ENCODE measurements at places on chromosomes 7 and 10.

DNA sequence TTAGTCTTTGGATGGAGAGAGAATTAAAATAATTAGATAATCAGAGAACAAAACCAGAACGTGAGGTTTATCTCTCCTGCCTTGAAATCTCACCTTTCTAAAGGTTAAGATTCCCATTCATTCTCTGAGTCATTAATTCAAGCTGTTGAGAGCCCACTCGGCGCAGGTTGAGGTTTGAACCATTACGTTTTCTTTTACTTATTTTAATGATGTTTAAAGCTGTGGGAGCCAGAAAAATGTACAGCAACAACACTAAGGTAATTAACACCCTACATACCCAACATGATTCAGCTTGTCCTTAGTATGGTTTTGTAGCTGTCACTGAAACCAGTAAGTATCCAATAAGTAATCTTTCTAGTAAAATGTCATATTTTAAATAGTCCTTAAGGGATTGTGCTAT is 153.0 kb upstream of the ANK3 start:
- no peak for DNase-seq

DNA sequence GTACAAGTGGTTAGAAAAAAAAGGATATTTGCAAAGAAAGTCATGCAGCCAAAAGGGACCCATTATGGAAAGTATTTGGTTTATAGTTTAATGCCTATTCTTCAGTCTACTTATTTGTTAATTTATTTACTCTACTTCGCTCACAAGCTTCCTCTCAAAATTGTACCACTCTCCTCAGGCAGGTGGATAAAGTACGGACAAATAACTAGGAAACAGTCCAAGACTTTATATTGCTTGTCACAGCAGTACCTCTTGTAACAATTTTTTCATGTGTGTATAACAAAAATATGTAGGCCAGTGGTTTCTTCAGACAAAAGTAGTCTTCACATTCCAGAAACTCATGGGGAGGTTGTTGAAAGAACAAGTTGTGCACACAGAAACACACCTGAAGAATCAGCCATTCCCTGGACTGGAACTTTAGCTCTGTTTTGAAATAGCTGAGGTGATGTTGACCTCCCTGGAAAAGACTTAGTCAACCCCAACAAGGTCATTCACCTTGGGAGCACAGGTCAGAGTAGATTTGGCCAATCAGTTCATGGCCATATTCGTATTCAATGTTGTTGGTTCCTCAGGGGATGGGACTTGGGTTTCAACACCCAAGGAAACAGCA is 73.4 kb downstream of the TES start:
- no peak for DNase-seq

DNA sequence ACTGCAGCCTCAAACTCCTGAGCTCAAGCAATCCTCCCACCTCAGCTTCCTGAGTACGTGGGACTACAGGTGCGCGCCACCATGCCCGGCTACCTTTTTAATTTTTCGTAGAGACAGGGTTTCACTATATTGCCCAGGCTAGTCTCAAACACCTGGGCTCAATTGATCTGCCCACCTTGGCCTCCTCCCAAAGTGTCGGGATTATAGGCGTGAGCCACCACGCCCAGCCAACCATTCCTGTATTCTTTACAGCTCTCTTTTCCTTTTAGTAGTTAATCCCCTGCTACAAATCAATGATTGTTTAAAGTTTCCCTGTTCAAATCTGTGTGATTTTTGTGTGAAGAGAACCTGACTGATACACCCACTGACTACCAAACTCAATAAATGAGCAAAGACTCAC is 75.4 kb upstream of the SVIL start:
- DNase-seq = no peak

GRCh38 chr10:132375116-132375794 is 21.7 kb upstream of the PWWP2B start:
- no peak for DNase-seq

- no peak for DNase-seq
These were observed 5.5 kb downstream of the ANXA11 start for GRCh38 chr10:80199828-80200227.

DNA sequence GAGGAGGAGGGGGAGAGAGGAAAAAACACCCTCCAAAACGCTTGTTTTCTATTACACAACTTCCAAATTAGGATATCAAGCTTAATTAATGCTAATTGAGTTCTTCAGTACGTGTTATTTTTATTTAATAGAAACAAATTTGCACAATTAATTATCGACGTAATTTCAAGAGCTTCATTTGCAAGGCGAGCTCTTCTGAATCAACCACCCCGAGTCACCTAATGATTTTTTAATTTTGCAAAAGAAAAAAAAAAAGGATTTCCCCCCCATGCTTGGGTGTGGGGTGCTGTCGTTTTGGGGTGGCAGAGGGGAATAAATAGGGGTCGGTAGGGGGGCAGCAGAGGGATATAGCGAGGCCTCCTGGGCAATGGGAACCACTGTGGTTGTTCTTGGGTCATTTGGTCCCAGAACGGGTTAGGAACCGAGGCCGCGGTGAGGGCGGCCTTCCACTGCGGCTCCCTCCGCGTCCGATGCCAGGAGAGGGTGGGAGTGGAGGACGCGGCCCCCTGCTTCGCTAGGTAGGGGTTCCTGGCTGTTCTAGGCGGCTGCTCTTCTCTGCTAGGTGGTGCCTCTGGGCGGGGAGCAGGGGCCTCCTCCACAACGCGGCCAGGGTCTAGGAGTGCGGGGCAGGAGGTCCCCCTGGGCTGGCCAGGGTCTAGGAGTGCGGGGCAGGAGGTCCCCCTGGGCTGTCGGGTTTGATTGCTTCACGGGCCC is 7.3 kb downstream of the UNCX start:
- DNase-seq = no peak

DNA sequence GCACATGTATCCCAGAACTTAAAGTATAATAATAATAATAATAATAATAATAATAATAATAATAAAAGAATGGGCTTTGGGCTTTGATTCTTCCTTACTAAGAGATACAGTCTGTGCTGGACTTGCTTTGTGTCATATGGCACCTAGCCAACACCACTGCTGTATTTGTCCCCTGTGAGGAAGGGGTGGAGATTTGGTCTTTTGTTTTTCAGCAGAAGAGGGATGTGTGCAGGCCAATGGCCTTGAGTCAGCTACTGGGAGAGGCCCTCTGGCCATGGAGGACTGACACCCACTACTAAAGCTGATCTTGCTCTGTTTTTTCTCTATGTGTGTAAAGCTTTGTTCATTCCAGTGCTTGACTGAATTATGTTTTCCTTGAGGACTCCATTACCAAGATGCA is 573.0 kb upstream of the PCDH15 start:
- no peak for DNase-seq

GRCh38 chr10:71260622-71261325 is 48.4 kb downstream of the UNC5B start:
- DNase-seq = peak; percentile 62

GRCh38 chr7:18276380-18276779 is 219.2 kb upstream of the HDAC9 start:
- no peak for DNase-seq

GRCh38 chr10:49407552-49408137 is 11.8 kb upstream of the DRGX start:
- peak; percentile 83 for DNase-seq

DNA sequence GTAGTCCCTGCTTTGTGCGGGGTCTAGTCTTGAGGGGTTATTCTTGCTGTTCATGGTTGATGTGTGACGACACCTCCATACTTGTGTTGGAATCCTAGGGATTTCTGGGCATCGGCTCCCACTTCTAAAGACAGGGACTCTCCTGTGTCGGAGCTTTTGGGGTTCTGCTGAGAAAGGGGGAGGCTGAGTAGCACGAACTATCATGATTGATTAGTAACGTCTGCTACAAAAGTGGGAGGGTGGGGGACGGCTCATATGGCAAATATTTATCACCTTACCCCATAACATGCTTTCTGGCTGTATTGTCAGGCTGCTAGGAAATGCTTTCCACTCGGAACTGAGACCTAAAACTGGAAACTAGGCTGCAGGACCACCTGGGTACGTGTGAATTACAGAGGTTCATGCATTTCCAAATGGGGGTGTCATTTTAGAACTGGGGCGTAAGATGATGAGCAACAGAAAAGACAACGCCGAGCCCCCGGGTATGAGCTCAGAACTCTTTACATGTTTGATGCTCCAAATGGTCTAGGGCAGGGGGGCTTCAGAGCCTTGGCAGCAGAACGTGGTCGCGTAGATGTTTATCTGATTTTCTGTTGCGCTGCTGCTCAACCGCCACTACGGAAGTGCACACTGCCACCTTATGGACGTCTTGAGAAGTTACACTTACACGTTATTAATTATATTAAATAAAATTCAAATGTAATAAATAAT is 15.1 kb upstream of the NME8 start:
- no peak for DNase-seq

- no peak for DNase-seq
These were observed 625.7 kb upstream of the KCND2 start for GRCh38 chr7:119647286-119647685.

GRCh38 chr10:93916257-93917063 is 22.7 kb downstream of the SLC35G1 start:
- DNase-seq = no peak

GRCh38 chr7:12768948-12769347 is 81.5 kb downstream of the ARL4A start:
- no peak for DNase-seq

DNA sequence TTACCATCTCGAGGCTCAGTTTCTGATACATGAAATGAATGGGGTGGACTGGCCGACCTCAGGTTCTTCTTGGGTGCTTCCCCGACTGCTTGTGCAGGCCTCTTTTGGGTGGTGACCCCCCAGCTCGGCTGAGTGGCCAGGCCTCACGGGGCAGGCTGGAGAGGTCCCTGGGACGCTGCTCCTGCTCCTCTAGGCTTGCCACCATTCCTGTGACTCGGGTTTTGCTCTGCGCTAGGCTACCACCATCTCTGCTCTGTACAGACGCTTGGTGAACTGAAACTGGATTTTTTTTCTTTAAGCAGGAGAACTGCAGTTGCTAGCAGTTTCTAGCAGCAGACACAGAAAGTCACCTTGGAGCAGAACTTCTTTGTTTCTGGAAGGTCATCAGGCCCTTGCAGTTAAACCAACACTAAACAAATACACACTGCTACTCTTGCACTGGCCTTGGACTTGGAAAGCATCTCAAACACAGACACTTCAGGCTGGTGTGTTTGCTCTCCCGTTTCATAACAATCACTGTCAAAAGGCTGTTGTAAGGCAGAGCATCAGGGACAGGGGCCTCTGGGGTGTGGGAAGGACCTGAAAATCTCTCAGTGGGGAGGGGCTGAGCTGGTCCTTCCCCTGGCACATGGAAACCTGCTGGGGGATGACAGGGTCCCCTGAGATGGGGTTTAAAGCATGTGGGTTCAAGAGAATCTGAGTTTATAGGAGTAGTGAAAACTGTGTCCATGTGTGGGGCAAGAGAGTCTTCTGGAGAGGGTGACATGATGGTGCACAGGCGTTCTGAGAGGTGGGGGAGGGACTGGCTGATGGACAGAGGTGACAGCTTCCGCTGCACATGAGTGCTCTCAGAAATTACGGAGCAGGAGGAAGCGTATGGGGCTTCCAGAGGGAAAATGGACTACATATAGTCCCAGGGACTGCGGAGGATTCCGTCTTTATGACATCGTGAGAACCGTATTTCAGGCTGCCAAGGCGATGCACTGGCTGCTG is 35.0 kb upstream of the GIMAP8 start:
- peak; percentile 25 for DNase-seq

- no peak for DNase-seq
These were observed 33.1 kb upstream of the ARMC3 start for GRCh38 chr10:22894714-22895113.

Data from ecto neural progenitor cell (in vitro differentiated cells).